ENCODE measurements at places on chromosomes 5 and 9.
A peak's percentile ranks its signal among the peaks of the same experiment; 100 is the strongest.

DNA sequence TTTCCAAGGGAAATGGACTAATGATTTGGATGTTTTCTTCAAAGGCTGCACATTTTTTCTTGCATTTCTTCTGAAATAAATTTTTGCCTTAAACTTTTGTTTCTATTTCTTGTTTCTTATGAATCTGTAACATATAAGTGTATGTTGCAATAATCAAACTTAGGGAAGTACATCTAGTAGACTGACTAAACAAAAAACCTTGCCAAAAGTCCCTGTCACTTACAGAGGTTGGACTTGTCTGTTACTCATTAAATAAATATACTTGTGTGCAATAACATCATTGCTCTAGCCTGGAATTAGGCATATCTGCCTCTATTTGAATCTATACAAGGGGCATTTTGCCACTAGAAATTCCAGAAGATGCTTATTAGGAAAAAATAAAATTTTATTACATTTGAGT, 56.6 kb downstream of the C6 start:
- no peak for DNase-seq

DNA sequence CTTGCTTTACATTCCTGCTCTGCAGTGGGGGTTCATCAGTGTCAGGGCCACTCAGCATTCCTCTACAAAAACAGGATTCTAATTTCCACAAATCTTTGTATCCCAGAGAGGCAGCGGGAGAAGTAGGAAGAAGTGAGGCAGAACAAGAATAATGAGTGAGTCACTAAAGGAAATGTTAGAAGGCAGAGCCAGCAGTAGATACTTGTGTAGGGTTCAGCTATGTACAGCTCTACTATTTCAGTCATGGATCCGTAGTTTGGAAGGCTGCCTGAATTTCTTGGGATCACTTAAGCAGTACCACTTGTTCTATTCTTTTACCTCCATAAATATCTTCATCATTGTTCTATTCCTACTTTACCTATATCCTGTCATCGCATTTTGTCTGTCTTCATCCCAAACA, 246.3 kb upstream of the TLE4 start:
- no peak for DNase-seq

DNA sequence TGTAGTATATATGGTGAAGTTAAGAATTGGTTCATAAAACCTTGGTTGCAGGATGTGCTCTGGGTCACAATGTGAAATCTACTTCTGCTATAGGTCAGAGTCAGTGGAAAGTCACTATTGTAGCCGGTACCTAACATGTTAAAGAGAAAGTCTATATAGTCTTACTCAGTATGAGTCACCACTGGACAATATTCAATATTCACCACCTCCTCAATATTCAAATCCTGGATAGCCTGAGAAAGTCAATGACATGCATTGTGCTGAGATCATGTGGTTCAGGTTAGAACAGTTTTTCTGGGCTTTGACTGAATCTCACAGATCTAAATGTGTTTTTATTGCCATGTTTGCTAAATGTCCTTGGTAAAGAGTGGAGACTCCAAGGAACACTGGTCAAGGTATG, 108.8 kb downstream of the HMHB1 start:
- no peak for DNase-seq

DNA sequence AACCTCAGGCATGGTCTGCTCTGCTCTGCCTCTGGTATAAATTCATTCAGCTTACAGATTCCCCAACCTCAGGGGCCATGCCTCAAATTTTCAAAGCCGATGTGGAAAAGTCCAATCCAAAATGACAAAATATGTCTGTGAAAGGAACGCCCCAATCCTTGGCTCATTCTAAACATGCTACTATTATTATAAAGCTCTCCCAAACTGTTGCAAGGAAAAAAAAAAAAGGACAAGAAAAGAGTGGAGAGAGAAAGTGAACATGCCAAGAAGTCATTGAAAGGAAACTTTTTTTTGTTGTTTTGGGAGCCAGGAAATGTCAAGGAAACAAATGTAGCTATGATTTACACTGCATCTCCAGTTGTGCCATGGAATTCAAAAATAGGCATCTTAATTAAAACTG, 3.8 kb downstream of the COL23A1 start:
- no peak for DNase-seq

DNA sequence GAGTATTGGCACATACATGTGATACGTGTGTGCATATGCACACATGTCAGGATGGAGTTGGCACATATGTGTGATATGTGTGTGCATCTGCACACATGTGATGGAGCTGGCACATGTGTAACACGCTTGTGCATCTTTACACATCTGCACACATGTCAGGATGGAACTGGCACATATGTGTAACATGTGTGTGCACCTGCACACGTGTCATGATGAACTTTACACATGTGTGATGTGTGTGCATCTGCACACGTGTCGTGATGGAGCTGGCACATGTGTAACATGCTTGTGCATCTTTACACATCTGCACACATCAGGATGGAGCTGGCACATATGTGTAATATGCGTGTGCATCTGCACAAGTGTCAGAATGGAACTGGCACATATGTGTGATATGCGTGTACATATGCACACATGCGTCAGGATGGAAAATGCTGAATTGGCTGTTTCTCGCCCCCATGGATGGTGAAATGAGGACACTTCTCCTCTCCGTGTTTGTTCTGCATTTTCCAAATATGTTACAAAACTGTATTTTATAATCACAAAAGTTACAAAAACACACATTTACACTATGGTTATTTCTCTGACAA, 16.3 kb upstream of the SLC6A19 start:
- DNase-seq: peak; percentile 50

DNA sequence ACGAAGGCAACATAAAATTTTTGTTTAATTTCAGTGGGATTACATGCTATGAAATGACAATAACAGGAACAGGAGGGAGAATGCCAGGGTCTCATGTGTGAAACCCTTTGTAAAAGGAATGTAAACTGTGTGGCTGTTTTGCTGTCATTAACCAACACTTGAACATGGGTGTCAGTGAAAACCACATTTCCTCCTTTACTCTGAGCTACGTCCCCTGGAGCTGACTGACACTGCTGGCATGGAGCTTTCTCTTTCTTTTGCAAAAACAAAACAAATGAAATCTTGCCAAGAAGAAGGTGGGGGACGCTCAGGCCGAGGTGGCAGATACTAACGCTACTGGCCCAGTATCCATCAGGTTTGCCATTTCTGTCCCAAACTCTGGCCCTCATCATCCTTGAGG, 121.4 kb downstream of the DMRT2 start:
- DNase-seq: no peak

DNA sequence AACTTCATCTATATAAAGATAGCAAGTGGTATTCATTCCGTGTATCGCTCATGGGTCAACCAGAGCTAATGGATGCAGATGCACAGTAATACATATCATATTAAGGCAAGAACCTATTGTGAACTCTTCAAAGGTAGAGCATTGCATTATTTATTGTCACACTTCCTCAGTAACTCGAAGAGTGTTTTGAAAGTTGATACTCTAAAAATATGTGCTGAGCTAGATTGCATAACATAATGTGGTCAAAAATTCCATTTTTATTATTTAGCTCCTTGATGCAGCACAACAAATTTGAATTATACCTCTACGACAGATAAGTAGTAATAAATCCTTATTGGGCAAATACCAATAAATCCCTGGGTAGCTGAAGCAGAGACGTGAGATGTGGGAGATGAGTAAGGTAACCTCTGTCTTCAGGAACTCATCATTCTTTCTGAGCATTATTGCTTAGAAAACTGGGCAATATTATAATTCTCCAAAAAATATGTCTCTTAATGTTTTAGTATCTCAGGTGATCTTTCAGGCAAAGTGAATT, 70.3 kb downstream of the CDH18 start:
- no peak for DNase-seq

DNA sequence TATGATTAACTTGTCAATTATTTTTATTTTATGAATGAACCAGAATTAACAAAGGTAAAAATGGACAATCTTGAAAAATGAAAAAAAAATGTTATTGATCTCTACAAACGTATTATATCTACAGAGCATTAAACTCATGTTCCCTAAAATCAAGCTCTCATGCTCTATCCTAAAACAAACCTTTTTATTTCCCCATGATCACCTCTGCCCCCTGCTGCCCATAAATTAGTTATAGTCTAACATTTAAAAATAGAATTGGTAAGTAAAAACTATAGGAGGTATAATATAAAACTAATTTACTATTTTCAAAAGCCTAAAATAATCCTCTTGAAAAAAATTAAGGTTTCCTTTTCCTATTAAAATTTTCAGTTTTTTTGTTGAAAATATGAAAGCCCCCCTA, 168.0 kb upstream of the POU5F2 start:
- DNase-seq: no peak

- DNase-seq: no peak
Observed at GRCh38 chr9:127178686-127179632, 56.5 kb upstream of the ANGPTL2 start.

- no peak for DNase-seq
Observed at GRCh38 chr9:100472268-100472667, 681 bp upstream of the TMEFF1 start.

- no peak for DNase-seq
Observed at GRCh38 chr5:38200872-38201557, 57.3 kb upstream of the EGFLAM start.

DNA sequence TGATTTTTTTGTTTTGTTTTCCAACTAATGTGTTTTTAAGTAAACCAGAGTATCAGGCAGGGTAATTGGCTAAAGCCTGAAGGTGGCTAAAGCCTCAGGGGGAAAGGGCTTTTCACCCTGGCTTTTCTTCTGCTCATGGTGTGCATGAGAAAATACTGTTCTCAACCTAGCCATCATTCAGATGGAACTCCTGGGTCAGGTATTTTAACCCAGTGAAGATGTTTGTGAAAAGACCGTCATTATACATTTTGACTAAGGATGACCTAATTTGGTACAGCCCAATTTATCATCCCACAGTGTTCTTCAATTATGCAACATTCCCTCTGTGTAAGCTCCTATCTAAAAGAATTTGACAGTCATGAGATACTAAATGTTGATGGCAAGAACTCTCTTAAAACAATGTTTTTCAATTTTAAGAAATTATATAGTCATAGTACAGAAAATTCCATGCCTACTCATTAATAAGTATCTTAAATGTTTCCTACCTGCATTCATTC, 209.5 kb upstream of the TARS1 start:
- DNase-seq: no peak

GRCh38 chr5:69050214-69050613, 43.6 kb upstream of the SLC30A5 start:
- DNase-seq: no peak

- no peak for DNase-seq
Observed at GRCh38 chr9:127538849-127539258, 73.2 kb upstream of the STXBP1 start.

DNA sequence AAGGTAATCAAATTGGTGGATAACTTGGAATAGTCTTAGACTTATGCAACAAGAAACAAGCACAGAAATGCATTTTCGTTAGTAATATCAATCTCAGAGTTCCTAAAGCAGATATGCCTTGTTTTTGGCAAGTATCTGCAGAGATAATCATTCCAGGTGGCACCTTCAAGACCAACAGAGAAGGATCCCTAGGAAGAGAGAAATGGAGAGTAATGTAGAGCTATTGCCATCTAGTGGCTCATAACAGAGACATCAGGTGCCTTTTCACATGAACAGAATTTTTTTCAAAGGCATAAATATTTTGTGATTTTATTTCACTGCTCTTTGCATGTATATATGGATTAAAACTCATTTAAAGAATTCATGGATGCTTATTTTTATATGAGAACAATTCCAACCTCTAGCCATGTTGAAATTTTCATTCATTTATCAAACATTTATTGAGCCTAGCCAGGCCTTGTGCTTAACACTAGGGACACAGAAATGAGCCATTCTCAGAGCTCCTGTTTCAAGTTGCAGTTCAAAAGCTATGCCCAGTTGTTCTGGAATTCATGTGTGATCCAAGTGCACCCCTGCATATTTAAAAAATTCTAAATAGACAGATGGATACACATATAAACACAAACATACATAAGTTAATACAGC, 117.5 kb upstream of the OR13F1 start:
- peak; percentile 8 for DNase-seq

- DNase-seq: no peak
Observed at GRCh38 chr5:29239606-29240005, 1953.9 kb upstream of the CDH6 start.

DNA sequence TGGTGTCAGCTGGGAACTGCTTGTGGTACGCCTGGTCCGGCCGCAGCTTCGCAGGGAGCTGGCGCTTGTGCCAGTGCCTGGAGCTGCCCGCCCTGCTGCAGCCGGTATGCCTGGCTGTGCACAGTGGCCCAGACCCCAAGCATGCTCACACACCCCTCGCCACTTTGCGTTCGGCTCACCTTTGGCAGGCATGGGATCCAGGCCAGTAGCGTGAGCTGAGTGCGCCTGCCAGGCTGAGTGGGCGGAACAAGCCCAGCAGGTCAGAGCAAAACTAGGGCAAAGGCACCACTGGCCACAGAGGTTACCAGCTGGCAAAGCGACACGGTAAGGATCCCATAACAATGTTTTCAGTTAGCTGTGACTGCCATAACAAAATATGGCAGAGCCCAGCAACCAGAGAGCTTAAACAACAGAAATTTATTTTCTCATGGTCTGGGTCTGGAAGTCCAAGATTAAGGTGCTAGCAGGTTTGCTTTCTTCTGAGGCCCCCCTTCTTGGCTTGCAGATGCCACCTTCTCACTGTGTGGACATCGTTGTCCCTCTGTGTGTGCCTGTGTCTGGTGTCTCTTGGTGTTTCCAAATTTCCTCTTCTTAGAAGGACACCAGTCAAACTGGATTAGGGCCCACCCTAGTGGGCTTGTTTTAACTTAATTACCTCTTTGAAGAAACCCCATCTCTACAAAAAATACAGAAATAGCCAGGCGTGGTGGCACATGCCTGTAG, 61.6 kb downstream of the PSAT1 start:
- DNase-seq: no peak
